ENCODE measurements at places on chromosomes 1 and 21.

- no peak for DNase-seq
These were observed 43.0 kb downstream of the XPR1 start for GRCh38 chr1:180674603-180675530.

- no peak for DNase-seq
These were observed 27.6 kb downstream of the CD244 start for GRCh38 chr1:160834945-160835565.

GRCh38 chr1:206679738-206680211 is 4.9 kb upstream of the MAPKAPK2 start:
- no peak for DNase-seq

GRCh38 chr1:24386241-24386640 is 27.3 kb downstream of the STPG1 start:
- DNase-seq, result no peak

GRCh38 chr1:151998611-151999362 is 5.1 kb upstream of the S100A10 start:
- DNase-seq, result no peak
